Cardiac septum (tissue), 1 donor: ENCODE measurements at places on chromosomes 3 and 15. TPM values are rescaled to one million over a fixed set of nuclear protein-coding genes. Genes with fewer than 3 reads are reported as not detected.

TF gene
- 5.8 TPM for total RNA-seq

RABL3 gene
- 22.8 TPM for total RNA-seq

ADPRH gene
- 10.9 TPM for total RNA-seq

RFC4 gene
- total RNA-seq = 6.4 TPM

PTH1R gene
- total RNA-seq = 5.4 TPM

C15orf62 gene
- total RNA-seq = not detected

OCA2 gene
- not detected for total RNA-seq
